Stromal cell of bone marrow (primary cell): ENCODE measurements at places on chromosomes 11 and 22.

- DNase-seq = no peak
These were observed 12.5 kb downstream of the CREB3L1 start for GRCh38 chr11:46290011-46290410.

DNA sequence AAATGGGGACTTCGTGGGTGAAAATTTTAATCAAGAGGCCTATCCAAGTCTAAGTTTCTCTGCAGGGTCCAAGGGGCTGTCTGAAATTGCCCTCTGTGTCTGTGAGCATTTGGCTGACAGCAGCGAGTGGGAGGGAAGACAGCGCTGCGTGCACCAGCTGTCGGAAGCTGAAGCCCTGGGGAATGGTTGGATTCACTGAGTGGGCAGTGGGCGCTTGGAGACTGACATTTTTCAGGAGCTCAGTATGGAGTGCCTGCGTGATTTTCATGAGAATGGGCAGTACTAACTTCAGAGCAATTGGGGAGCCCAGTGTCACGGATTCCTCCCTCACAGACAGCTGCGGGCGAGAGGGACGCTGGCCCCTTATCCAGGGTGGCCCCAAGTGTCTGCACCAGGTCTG lies 388.8 kb upstream of the B3GAT1 start:
- no peak for DNase-seq

GRCh38 chr11:119029069-119029339 lies 1.7 kb downstream of the SLC37A4 start:
- no peak for DNase-seq

GRCh38 chr11:64492561-64492960 lies 98.5 kb upstream of the SLC22A12 start:
- no peak for DNase-seq

- no peak for DNase-seq
These were observed 86.6 kb upstream of the FGF3 start for GRCh38 chr11:69905611-69906452.

- DNase-seq = no peak
These were observed 21.5 kb downstream of the NUP98 start for GRCh38 chr11:3775736-3776406.

GRCh38 chr22:45212992-45213751 lies 27.5 kb downstream of the KIAA0930 start:
- peak; percentile 61 for DNase-seq

DNA sequence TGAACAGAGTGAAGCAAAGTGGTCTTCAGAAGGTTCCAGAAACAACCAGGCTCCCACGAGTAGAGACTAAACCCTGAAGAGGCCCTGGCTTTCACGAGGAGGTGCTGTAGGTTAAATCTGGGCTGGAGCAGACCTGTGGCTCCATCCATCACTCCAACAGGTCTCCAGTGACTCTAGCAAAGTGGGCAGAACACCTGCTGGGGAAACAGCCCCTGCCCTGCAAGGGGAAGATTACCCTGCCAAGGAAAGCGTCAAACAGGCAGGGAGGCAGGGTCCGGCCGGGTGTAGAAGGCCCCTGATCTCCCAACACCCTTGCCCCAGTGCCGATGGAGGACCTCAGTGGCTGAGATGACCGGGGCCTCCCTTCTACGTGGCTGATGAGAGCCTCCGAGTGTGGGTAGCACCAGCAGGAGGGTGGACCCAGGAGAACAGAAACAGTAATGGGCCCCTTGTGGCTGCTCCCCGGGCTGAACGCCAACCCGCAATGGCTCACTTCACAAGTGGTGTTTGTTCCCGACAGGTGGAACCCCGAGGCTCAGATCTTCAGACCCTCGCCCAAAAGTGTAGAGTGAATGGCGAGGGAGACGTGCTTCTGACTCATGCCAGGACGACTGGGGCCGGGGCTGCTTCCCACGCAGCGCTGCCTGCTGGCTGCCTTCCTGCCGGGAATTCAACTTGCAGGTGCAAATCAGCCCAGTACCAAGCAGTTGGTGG lies 112.0 kb downstream of the SHANK2 start:
- DNase-seq = no peak

- DNase-seq = no peak
These were observed 320.3 kb upstream of the ZC3H12C start for GRCh38 chr11:109772892-109773291.

DNA sequence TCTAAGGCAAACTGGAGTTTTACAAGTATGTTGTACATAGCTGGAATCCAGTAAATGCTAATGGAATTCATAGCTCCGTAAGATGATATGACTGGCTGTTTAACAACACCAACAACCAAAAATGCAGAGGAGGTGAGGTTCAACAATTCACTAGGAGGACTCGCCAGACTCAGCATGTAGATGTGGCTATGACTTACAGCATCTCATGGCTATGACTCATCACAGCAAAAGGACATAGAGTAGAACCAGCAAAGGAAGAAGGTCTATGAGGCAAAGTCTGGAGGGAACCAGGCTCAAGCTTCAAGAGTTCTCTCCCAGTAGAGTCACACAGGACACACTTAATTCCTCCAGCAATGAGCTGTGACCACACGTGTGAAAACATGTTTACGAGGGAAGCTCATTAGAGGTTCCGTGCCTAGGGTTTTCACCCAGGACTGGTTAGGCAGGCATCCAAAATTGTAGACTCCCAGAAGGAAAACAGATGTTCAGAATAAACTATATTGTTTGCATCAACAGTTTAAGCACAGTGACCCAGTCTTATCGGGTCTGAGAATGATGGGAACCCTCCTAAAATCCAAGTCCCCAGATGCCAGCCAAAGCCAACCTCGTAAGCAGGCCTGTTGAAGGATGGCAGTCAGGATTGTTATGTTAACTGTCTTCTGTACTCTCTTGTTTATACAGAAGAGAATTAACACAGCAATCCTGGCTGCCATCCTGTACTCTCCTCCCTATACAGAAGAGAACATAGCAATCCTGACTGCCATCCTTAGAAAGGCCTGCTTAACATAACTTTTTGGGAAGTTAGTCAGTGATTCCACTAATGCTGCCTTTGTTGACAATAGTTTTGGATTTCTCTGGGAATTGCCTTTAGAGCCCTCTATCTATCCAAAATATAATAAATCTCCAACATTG lies 116.6 kb downstream of the LARGE1 start:
- DNase-seq = peak; percentile 94

GRCh38 chr11:3170756-3171650 lies 5.9 kb upstream of the OSBPL5 start:
- DNase-seq = no peak

DNA sequence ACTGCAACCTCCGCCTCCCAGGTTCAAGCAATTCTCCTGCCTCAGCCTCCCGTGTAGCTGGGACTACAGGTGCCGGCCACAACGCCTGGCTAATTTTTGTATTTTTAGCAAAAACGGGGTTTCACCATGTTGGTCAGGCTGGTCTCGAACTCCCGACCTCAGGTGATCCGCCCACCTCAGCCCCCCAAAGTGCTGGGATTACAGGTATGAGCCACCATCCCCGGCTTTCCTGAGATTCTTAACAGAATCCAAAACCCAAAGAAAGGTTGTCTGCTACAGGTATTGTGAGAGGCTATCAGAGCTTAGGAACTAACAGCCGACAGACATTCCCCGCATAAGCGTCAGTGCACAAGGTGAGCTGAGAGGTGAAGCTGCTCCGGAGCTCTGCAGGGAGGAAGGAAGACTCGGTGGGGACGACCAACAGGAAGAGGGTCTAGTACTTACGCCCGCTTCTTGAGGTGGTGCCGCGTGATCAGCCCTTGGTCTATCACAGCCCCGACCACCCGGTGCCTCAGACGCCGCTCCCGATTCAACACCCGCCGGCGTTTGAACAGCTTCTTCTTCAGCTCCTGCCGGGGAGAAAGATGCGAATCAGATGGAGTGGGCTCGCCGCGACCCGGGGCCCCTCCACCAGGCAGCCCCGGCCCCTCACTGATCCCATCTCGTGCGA lies 470 bp downstream of the C11orf98 start:
- DNase-seq = no peak

DNA sequence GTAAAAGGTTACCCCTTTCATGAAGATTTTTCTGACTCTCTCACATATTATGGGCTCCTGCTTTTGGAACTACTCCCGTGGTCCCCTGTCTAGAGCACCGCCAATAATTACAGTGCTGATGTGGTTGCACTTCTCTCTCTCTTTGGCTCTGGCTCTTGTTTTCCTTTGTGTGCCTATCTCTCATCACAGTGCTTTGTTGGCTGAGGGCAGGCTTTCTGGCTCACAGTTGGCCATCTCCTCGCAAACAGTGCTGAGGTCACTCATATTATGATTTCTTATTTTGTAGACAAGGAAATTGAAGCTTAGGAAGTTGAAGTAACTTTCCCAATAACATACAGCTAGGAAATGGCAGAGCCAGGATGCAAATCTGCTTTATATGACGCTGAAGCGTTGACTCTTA lies 192.5 kb downstream of the DDX10 start:
- DNase-seq = no peak

DNA sequence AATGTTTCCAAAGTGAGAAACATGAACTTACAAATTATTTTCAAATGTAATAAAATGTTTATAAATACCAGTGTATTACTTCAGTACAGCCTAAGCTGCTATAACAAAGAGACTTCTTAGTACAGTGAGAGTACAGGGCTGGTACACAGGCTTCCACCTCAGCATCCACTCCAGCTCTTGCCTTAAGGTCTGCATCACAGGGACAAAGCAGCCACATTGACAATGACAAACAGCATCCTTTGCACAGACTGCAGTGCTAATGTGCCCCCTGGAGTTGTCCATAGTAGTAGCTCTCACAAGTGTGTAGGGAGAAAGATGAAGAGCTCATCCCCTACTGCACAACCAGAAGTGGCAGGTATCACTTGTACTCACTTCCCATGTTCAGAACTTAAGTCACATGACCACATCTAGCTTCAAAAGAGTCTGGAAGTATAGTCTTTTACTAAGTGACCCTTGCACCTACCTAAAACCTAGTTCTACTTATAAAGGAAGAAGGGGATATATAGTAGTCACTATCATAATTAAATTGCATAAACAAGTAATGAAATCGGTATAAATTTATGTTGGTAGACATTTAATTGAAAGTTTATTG lies 10.7 kb upstream of the LIPT2 start:
- no peak for DNase-seq

DNA sequence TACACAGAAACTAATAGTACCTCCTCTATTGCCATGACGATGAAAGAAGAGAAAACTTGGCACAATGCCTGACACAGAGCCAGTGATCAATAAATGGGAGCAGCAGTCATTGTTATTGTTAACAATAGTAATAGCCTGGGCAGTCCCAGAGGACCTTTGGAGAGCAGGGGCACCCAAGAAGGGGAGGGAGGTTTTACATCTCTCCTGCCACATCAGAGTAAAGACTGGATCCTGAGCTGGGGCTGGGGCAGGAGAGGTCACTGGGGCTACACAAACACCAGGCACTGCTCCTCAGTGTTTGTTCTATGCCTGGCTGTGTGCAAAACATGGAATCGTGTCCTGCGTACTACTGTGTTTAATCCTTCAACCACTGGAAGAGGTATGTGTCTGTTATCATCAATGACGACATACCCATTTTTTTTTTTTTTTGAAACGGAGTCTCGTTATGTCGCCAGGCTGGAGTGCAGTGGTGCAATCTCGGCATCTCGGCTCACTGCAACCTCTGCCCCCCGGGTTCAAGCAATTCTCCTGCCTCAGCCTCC lies 25.0 kb upstream of the CREB3L1 start:
- no peak for DNase-seq

DNA sequence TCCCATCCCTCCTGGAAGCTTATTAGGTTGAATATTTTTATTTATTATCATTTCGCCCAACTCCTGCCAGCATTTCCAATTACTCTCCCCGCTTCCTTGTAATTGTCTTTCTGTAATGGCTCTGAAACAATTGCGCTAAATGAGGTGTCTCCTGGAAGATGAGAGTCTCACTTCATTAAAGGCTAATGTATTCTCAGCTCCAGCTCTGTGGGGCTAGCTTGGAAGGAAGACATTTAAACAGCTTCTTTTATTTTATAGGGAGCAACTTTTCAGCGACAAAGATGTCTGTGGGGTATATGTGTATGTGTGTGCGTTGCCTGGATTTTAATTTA lies 86.6 kb downstream of the PKNOX2 start:
- DNase-seq = no peak

GRCh38 chr22:26273011-26273675 lies 103.9 kb downstream of the SEZ6L start:
- no peak for DNase-seq

DNA sequence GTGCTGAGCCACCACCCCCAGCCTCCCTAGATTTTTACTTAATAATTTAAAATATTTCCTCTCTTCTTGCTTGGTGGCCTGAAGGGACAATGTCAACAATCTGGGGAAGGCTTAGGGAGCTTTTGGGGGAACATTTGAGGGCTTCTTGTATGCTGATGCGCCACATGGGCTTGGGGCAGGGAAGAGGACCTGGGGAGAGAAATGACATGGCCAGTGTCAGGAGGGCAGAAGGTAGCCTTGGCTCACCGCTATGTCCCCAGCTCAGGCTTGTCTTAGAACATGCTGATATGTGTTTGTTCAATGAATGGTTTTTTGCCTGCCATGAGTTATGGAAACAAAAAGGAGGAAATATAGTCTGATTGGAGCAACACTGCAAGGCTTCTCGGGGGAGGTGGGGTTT lies 51.6 kb downstream of the ST14 start:
- DNase-seq = no peak

DNA sequence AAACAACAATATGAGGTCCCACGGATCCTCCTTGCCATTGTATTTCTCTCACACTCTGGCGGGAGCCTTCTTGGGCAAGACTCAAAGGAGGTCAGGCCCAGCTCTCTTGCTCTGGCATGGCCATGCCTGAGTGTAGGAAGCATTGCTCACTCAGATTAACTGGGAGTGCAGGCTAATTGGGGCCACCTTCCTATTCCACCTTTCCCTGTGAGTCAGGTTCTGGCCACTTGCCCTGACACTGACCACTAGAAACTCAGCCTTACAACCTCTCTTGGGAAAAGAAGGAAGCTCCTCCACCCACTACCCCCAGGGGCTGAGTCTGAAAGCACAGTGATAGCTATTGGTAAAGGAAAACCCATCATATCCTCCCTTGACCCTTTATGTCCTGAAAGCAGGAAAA lies 121.8 kb upstream of the NTM start:
- no peak for DNase-seq

GRCh38 chr11:120024046-120024445 lies 113.9 kb downstream of the TRIM29 start:
- no peak for DNase-seq

DNA sequence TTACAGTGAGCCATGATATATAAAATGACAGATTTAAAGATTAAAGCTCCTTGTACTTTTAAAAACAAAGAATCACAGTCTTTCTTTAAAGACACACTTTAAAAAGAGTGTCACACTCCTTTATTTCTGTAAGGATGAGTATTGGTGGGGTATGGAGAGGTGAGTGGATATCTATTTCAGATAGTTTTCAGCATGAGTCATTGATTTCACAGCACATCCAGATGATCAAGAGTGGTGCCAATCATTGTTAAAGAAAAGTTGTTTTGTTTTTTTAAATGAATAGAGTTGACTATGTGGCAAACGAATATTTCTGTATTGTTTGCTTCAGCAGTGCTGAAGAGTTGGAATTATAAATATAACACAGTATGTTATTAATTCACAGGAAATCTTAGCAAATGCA lies 52.5 kb downstream of the FAR1 start:
- no peak for DNase-seq
